ENCODE measurements at places on chromosomes 12 and 14. TPM values are rescaled to one million over a fixed set of nuclear protein-coding genes. Genes with fewer than 3 reads are reported as not detected.
A peak's percentile ranks its signal among the peaks of the same experiment; 100 is the strongest.

ULK1 gene
- polyA plus RNA-seq: 38.9 TPM

GRCh38 chr12:3841783-3842182 lies 31.4 kb downstream of the PARP11 start:
- no peaks in the 10 kb centered on the region for H3K36me3 ChIP-seq
- H3K4me3 ChIP-seq: no peak overlapping the region
- no peak overlapping the region for H3K27ac ChIP-seq
- H3K4me1 ChIP-seq: peaks cover 20% of the 10 kb centered on the region

DNA sequence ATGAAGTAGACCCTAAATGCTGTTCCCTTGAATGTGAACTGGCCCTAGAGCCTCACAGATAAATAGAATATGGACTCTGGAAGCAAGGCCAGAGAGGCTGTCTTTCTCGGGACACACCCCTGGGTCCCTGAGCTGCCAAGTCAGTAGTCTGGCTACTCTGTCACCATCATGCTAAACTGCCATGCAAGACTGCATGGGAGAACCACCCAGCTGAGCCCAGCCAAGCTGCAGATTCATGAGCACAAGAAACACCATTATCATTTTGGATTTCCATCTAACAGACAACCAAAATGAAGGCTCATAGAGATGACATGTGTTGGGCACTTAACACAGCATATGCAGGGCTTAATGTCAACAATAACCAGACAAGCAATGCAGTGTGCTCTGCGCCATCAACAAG lies 53.3 kb downstream of the CHGA start:
- H3K27me3 ChIP-seq: no peaks in the 10 kb centered on the region
- H3K4me3 ChIP-seq: no peak overlapping the region
- no peaks in the 10 kb centered on the region for H3K4me1 ChIP-seq
- H3K27ac ChIP-seq: no peak overlapping the region
- peaks cover 23% of the 10 kb centered on the region for H3K36me3 ChIP-seq
- DNase-seq: no peak

DNA sequence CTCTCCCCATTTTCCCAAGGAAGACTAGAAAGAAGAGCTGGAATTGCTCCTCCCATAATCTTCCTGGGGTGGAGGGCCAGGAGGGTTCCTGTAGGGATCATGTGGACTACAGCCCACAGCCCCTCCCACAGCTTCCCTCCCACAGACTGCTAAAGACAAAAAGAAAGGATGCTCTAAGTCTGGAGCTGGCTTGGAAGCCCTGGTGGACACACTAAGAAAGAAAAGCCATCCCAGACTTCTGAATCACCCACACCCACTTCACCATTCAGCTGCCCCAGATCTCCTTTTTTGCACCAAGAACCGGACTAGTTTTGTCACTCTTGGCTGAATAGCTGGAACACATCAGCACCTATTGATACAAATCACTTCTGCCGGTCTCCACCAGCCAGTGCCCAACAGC lies 56.8 kb upstream of the PLXNC1 start:
- H3K27me3 ChIP-seq: no peaks in the 10 kb centered on the region
- no peaks in the 10 kb centered on the region for H3K4me1 ChIP-seq
- H3K27ac ChIP-seq: no peak overlapping the region
- DNase-seq: no peak
- no peaks in the 10 kb centered on the region for H3K36me3 ChIP-seq

- H3K27ac ChIP-seq: peak overlapping the region; percentile 94
- H3K27me3 ChIP-seq: no peaks in the 10 kb centered on the region
- H3K36me3 ChIP-seq: no peaks in the 10 kb centered on the region
- peaks cover 14% of the 10 kb centered on the region for H3K4me1 ChIP-seq
- DNase-seq: no peak
Observed at GRCh38 chr14:30621354-30621939, 672 bp upstream of the SCFD1 start.

DNA sequence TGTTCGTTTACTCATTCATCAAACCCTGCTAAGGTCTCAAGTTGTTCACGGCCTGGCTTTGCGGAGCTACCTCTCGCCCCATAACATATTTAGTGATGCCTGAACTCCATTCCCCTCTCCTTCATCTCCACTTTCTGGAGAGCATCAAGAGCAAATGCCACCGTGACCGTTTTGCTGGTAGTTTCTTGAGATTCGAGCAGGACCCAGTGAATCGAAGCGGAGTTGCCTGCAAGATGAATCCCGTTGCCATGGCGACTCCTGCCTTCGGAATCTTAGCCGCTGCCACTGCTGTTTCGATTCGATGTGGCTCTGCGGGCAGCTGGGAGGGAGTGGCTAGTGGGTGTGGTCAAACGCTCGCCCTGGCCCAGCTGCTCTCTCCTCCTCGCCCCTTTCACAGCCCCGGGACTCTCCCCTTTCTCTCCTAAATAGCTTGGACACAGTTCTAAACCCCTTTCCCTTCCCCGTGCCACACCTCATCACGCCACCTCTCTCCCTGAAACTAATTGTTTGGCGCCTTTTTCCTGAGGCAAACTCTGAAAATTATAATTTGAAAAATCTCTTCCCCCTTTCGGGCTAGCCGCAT lies 1.4 kb downstream of the DAAM1 start:
- H3K4me1 ChIP-seq: peaks cover 14% of the 10 kb centered on the region
- peak; percentile 86 for DNase-seq
- peak overlapping the region; percentile 92 for H3K4me3 ChIP-seq
- peak overlapping the region; percentile 82 for H3K27ac ChIP-seq
- no peaks in the 10 kb centered on the region for H3K27me3 ChIP-seq
- no peaks in the 10 kb centered on the region for H3K36me3 ChIP-seq

DNA sequence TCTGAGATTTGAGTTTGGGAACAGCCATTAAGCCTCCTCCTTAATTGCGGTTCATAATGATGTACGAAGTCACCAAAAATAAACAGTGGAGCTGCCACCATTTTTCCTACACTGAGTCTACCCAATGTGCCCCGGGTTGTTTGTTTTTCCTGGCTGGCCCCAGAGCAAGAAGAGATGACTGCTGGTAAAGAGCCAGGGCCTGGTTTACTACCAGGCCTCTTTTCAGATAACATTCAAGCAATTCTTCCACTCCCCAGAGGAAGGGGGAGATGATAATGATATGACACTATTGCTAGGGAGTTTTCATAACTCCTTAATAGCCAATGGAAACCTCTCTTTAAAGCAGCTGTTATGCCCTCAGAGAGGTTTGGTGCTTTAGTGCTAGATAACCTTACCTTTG lies 42.3 kb downstream of the BRAP start:
- no peak for DNase-seq
- no peak overlapping the region for H3K4me3 ChIP-seq
- H3K36me3 ChIP-seq: peaks cover 59% of the 10 kb centered on the region
- H3K27me3 ChIP-seq: no peaks in the 10 kb centered on the region
- no peaks in the 10 kb centered on the region for H3K4me1 ChIP-seq

DNA sequence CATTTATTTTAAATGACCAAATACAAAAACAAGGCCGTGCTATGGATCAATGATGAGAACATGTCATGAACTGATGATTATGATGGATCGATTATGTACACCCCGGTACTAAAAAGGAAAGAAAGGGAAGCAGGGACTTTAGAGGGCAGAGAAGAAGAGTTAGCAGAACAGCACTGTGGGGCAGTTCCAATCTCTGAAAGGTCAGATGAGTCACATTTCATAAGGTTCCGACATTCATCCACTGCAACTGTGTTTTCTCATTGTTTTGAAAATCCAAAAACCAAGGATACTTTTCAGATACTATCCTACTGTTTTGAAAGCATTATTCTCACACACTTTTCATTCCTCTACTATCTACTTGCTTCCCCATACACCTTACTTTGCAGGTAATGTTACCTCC lies 169.3 kb downstream of the STXBP6 start:
- no peaks in the 10 kb centered on the region for H3K36me3 ChIP-seq
- H3K4me3 ChIP-seq: no peak overlapping the region
- no peaks in the 10 kb centered on the region for H3K4me1 ChIP-seq
- H3K27me3 ChIP-seq: no peaks in the 10 kb centered on the region

GRCh38 chr12:113471619-113472171 lies at the start of gene LHX5:
TSS of gene LHX5 (minus strand) at chr12:113471871. CDS start at chr12:113471498, 373 bp downstream.
- no peaks in the 10 kb centered on the region for H3K36me3 ChIP-seq
- H3K4me1 ChIP-seq: peaks cover 26% of the 10 kb centered on the region
- no peak within 1 kb of the TSS for H3K27ac ChIP-seq
- H3K27me3 ChIP-seq: peaks cover 89% of the 10 kb centered on the region

- H3K27me3 ChIP-seq: no peaks in the 10 kb centered on the region
- H3K4me3 ChIP-seq: no peak overlapping the region
- no peaks in the 10 kb centered on the region for H3K4me1 ChIP-seq
- no peak for DNase-seq
Observed at GRCh38 chr12:130356222-130356621, 18.5 kb downstream of the PIWIL1 start.

DNA sequence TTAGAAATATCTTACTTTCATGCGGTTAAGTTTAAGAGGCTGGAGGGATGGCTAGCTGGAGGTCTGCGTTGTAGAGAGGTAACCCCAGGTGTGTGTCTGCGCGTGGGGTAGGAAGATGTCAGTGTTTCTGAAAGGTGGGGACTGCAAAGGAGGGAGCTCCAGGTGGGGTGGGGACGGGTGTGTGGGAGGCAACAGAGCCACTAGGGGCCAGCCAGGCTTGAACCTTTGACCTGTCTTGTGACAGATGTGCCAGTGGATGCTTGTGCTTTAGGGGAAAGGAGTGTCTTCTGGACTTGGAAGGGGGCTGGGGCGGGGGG lies 841 bp downstream of the GLI1 start:
- H3K36me3 ChIP-seq: no peaks in the 10 kb centered on the region
- peak; percentile 66 for DNase-seq
- no peaks in the 10 kb centered on the region for H3K27me3 ChIP-seq

All from B cell (primary cell).